ENCODE measurements at places on chromosomes 2 and 18.

DNA sequence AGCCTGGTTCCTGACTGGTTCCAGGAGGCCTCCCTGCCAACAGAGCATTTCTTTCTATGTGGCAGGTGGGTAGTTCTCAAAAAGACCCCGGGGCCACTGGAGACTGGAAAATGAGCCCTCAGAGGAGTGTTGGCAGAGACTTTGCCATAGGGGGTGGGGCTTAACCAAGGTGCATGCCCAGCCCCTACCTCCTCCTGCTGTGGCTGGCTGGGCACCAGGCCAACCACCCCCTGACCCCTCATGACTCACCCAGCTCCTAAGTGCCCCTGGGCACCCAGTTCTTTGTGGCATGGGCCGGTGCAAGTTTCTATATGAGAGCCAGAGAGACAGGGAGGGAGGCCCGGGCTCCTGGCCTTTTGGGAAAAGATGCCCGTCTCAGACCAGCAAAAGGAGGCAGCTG is 98.2 kb upstream of the SMAD2 start:
- no peak for DNase-seq

- no peak for DNase-seq
These were observed 39.3 kb upstream of the ID2 start for GRCh38 chr2:8642366-8643068.

DNA sequence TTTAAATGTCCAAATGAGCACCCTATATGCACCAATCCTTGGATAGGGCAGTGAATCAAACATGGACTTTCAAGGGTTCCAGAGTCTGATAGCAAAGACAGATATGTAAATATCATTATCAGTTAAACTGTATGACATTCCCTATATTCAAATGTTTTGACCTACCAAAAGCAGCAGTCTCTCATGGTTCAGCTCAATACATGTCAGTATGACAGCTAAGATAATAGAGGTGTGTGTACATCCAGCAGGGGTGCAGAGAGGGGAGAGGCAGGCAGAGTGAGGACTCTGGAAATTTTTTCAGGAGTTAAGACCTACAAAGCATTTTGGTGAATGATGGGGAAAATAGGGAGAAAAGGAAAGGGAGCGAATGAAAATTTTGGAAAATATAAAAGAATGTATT is 106.3 kb downstream of the MYO3B start:
- DNase-seq: no peak

- DNase-seq: no peak
These were observed 28.0 kb downstream of the OSR1 start for GRCh38 chr2:19330436-19330835.

GRCh38 chr2:201754717-201755415 is 25.9 kb downstream of the ALS2 start:
- DNase-seq: no peak

DNA sequence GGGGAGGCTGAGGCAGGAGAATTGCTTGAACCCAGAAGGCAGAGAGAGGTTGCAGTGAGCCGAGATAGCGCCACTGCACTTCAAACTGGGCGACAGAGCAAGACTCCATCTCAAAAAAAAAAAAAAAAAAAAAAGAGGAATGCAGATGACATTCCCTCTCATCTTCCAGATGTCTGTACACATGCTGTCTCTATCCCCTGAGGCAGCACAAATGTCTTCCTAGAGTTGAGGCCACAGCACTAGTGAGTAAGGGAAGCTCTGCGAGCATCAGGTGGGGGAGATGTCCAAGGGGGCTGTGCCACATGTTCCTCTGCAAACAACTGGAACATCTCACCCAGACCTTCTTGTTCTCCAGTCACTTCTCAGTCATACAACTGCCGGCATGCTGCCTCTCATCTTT is 35.6 kb upstream of the LRRC30 start:
- no peak for DNase-seq

DNA sequence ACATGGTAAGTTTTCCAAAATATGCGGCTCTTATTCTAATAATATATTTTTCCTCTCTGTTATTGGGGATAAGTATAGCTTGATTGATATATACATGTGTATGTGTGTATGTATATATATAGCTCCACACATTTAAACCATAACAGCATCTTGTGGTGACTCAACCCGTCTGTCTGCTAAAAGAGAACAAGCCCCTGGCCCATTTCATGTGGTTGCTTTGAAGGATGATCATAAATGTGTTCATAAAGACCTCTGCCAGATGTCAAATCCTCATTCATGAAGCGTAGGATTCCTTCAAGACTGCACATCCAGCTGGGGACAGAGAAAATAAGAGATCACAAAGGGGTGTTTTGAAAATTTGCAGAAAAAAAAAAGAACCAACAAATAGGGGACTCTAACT is 79.3 kb downstream of the RHOB start:
- DNase-seq: no peak

- DNase-seq: no peak
These were observed 27.3 kb downstream of the PDIA6 start for GRCh38 chr2:10785260-10785659.

DNA sequence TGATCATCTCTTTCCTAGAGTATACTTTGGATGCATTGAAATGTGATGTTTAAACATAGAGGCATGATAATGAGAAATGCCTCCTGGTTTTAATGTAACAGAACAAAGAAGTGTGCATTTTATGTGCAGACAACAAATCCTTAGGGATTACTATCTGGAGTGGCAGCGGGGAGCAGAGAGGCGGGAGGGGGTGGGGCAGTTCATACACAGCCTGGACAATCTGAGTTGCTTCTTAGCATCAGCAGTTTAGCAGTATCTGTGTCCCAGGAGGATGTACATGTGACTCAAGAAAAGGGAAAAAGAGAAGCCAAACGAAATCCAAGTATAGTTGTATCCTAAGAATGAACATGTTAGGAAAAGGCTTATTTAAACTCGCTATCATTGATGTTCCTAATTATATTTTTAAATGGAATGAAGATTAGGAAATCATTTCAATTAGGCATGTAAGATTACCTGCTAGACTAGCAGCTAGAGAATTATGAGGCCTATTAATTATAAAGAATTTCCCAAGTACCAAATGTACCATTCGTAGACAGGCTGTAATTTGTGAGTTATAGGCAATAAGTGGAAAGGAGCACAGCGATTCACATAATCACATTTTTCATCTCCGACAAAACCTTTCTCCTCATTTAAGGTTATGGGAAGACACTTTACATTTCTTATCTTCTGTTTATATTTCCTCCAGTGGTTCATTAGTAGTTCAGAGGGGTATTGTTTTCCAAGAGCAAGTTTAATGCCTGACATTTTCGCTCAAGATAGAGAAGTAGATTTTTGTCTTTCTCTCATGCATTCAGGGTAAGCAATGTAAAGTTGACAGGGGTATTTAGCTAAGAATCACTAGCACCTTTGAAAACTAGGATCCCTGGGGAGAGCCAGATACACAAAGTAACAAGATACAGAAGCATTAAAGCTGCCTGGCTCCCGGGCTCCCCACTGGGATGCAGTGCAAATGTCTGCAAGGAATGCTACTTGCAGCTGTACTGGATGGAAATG is 141.3 kb upstream of the NOSTRIN start:
- DNase-seq: no peak

DNA sequence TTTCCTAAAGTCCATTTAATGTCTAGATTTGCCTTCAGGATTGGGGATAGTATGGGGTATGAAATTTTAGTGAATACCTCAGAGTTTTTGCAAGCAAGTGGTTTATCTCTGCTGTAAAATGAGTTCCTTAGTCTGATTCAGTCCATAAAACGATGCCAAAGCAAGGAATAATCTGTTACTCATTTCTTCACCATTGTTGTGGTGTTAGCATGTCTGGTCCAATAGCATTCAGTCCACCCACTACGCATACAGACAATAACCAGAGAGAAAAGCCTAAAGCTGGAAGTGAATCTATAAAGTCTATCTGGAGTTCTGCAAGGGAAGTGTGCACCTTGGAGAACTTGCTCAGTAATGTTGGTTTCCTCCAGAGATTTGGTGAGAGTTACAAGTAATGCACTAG is 12.9 kb upstream of the DPP4 start:
- DNase-seq: no peak

DNA sequence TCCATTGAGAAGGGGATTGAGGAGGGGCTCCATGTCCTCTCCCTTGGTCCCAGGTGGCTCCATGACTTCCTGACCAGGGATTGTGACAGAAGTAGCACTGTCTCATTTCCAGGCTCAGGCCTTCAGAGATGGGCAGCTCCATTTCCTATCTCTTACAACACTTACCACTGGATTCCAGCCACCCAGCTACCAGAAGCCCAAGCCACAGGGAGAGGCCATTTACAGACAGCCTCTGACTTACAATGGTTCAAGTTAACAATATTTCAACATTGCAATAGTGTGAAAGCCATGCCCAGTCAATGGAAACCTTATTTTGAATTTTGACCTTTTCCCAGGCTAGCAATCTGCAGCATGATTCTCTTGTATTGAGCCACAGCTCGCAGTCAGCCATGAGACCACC is 164.9 kb upstream of the AGAP1 start:
- no peak for DNase-seq

DNA sequence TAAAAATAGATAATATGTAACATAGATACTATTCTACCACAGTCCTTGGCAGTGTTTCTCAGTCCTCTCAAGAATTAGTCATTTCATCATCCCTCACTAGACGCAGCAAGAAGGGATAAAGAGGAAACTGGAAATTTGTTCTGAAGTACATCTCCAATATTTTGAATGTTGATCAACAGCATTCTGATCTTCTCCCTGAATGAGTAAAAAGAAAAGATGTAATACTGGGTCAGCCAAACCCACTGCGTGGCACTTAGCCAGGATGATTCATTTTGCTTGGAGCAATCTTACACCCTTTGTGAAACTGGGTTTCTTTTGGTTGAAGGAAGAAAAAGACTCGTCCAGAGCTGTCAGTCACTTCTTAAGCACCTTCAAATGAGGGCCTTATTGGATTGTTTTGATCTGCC is 54.1 kb downstream of the TAF1B start:
- no peak for DNase-seq

- no peak for DNase-seq
These were observed 5.7 kb upstream of the STK17B start for GRCh38 chr2:196177124-196177523.

DNA sequence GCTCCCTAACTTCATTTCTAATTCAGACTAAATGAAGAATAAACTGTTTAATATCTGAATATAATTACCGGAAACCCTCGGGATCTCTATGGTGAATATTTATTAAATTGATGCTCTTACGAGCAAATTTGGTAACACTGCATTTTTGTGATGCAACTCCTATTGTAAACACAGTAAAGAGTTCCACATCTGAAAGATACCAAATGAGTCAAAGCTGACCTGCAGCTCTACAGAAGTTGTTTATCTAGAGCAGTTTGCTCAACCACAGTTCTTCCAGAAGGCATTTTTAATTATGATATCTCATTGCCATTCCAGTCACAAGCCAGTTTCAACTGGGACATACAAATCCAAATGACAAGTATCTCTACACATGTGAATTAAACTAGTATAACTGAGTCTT is 129.7 kb downstream of the PKP4 start:
- DNase-seq: no peak

GRCh38 chr2:30455114-30455738 is 8.2 kb downstream of the LCLAT1 start:
- no peak for DNase-seq
